Astrocyte (in vitro differentiated cells and primary cell): ENCODE measurements at places on chromosomes 1 and 21.

- DNase-seq, result no peak
These were observed 11.4 kb downstream of the SMAP2 start for GRCh38 chr1:40384887-40385286.

DNA sequence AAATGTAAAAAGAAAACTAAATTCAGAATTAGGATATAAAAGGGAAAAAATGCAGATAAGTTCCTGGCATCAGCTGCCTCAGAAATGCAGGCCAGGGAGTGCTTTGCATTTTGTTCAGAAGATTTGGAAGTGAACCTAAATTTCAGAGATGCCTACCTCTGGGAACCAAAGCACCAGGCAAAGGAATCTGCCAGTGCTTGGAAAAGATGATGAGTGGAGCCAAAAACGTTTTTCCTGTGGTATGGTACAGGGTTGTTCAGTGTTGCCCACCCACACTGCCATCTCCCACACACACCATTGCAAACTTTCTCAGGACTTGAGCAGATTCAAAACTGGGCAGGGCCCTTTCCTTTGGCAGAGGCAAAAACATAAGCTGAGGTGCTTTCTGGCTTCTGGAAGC is 349.5 kb downstream of the TGFB2 start:
- DNase-seq, result no peak

DNA sequence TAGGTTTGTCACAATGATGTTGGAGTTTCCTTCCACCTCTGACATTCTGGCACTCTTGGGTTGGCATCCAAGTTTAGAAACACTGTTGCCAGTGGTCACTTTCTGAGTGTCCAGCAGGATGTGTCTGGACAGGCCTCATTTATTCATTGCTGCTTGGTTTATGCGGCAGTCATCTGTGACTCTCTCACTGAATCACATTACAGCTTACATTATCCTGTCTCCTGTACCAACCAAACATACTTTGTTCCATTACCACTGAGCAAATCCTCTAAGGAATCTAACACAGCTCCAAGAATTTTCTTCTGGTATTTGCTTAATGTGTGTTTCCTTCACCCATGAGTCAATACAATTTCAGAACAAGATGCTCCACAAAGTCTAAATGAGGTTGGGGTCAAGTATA is 19.9 kb downstream of the SGIP1 start:
- DNase-seq, result peak; percentile 68

DNA sequence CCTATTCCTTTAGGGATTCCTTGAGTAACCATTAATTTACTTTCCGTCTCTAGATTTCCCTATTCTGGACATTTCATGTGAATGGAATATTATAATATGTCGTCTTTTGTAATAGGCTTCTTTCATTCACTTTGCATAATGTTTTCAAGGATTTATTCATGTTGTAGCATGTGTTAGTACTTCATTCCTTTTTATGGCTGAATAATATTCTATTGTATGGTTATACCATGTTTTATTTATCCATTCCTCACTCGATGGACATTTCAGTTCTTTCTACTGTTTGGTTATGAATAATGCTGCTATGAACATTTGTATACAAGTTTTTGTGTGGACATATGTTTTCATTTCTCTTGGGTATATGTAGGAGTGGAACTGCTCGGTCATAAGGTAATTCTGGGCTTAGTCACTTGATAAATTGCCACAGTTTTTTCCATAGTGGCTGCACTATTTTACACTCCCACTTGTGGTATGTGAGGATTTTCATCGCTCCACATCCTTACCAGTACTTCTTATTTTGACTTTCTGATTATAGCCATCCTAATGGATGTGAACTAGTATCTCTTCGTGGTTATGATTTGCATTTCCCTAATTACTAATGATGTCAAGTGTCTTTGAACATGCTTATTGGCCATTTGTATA is 17.7 kb downstream of the PPP2R5A start:
- DNase-seq, result peak; percentile 84

- no peak for DNase-seq
These were observed 34.1 kb downstream of the RAP1A start for GRCh38 chr1:111653709-111654108.

- no peak for DNase-seq
These were observed 7.2 kb upstream of the VSIG8 start for GRCh38 chr1:159869607-159870006.

DNA sequence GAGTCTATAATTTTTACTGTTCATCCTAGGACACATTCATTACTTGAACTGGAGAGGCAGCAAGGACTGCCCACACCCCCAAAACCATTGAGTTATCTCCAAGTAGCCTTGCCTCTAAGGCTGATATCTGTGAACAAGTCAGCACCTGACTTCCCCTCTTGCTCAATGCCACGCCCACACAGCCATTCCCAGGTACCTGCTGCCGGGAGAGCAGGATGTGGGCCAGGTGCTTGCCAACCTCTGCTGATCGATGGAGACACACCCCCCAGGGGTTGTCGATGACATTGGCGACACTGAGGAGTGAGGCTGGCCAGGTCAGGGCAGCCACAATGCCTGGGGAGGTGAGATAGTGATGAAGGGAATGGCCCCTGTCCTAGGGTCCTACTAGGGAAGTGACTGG is 60.1 kb downstream of the TMCO4 start:
- DNase-seq, result no peak

GRCh38 chr1:89070509-89070908 is 5.5 kb upstream of the GBP1 start:
- no peak for DNase-seq

DNA sequence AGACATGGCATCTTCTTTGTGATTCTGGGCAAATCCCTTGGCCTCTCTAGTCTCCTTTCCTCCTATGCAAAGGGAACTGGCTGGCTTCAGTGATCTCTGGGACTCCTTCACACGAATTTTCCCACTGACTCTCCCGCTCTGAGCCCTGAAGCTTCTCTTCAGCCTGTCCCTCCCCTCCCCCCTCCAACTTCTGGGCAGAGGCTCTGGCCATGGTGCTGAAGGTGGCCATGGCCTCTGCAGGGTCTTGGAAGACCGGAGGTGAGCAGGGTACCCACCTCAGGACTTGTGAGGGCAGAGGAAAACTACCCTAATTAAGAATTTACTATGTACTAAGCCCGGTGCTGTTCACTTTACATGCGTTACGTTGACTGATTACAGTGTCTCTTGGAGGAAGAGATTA is 29.4 kb upstream of the POU3F1 start:
- DNase-seq, result no peak

- DNase-seq, result no peak
These were observed 21.1 kb downstream of the PIK3C2B start for GRCh38 chr1:204473400-204473965.

GRCh38 chr1:221781102-221781755 is 39.3 kb upstream of the DUSP10 start:
- DNase-seq, result no peak

GRCh38 chr1:247175458-247175857 is 3.6 kb upstream of the ZNF124 start:
- no peak for DNase-seq

GRCh38 chr1:243487649-243488227 is 231.9 kb downstream of the SDCCAG8 start:
- no peak for DNase-seq

DNA sequence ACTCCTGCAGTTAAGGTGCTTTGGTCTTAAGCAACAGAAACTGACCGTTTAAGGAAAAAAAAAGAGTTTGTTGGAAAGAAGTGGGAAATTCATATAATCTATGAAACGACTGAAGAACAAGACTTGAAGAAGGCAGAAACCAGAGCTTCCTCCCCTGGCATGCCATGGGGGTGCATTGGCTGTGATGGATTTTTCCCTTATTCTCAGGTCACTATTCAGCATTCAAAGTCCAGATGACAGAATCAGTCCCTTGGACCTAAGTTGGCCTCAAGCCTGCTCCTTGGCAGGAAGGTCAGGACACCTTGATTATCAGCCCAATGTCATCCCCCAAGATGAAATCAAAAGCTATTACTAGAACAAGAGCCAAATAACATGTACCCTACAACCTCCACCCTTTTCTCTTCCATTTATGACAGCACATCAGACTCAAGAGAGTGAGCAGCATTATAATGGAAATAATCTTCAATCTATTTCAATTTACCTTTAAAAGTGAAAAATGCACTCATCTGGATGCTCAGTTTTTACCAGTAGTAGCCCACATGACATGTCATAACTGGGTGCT is 15.8 kb upstream of the TMEM9 start:
- DNase-seq, result no peak

- peak; percentile 53 for DNase-seq
These were observed 43.7 kb downstream of the CHAF1B start for GRCh38 chr21:36428761-36429432.

DNA sequence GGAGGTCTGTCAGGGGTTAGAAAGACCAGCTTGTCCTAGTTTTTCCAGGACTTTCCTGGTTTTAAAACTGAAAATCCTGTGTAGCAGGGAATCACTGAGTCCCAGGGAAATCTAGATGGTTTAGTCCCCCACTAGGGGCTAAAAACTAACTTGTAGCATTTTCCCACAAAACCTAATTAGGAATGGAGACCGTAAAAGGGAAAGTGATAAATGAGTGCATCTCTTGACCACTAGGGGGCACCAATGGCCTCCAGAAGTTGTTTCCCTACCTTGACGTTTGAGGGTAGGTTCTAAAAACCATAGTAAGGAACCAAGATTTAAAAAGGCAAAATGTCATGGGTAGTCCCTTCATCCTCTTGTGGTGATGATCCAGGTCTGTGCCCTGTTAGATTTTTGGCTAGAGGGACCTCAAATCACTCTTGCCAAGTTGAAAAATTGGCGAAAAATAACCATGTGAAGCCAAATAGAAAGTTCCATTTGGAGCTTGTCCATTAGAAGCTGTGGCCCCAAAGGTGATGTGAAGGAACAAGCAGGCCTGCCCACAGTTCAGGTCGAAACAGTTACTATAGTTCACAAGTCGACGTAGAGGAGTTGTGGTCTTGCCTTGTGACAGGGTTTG is 24.5 kb downstream of the CLIC6 start:
- DNase-seq, result peak; percentile 63

DNA sequence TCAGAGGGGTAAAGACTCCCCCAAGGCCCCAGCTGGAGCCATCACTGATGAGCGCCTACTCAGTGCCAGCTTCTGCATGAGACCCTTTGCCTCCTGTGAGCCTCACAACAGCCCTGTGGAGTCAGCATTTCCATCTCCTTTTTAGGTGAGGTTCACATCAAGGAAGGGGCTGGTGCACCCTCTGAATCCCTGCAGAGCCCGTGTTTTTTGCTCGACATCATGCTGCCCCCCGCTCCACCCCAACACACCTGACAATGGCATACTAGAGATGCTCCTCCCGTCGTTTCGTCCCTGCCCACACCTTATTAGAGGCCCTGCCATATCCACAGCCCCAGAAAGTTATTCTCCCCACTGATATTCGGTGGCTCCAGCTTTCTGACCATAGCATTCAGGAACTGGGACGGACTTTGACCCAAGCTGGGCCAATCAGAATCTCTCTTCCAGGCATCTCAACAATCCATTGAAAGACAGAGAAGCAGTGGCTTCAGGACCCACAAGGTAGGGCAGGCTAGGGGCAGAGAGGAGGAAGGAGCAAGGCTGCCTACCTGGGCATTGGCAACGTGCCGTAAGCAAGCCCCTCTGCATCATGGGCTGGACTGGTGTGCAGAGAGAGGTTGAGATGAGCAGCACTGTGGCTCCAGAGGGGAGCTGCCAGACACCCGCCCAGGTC is 32.7 kb downstream of the EPHA10 start:
- DNase-seq, result no peak

DNA sequence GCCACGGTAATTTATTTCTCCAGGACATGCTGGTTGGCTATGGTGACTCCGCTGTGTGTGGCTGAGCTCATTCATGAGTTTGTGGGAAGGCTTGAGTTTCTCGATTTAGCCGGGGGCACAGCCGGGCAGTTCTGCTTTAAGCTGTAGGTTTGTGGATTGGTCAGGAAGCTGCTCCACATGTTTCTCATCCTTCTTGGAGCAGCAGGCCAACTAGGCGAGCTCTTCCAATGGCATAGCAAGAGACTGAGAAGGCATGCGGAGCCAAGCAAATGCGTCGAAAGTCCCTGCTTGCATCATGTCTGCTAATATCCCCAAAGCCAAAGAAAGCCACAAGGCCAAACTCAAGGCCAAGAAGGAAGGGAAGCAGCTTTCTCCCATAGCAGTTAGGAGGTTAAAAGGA is 71.6 kb upstream of the GREM2 start:
- no peak for DNase-seq

- DNase-seq, result peak; percentile 14
These were observed 9.0 kb downstream of the HCRTR1 start for GRCh38 chr1:31626223-31627207.

GRCh38 chr1:18283601-18284385 is 176.2 kb downstream of the IGSF21 start:
- DNase-seq, result no peak

DNA sequence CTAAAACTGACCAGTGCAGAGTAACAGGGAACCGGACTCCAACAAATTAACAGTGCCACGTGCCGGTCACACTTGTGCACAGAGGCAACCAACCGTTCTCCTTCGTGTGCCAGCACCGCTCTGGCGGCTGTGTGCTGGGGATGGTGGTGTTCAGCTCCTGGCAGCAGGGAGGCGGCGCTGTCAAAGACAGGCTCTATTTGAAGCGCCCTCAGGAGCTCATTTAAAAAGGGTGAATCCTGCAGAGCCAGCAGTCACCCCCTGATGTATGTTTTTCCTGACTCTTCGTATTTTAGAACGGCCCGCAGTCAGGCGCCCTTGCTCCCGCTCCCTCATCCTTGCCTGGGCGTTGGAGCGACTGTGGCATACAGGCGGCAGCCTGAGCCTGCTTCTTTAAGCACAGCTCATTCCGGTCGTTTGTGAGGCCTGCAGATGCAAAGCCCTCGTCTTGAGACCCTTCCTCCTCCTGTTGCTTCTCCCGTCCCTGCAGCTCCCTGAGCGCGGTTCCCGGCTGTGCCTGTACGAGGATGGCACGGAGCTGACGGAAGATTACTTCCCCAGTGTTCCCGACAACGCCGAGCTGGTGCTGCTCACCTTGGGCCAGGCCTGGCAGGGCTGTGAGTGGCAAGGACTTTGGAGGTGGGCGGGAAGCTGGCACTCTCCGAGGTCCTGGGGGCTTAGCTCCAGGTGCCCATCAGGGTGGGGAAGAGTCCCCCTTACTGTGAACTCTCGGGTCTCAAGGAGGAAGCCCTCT is 1.1 kb downstream of the DFFB start:
- DNase-seq, result peak; percentile 14

DNA sequence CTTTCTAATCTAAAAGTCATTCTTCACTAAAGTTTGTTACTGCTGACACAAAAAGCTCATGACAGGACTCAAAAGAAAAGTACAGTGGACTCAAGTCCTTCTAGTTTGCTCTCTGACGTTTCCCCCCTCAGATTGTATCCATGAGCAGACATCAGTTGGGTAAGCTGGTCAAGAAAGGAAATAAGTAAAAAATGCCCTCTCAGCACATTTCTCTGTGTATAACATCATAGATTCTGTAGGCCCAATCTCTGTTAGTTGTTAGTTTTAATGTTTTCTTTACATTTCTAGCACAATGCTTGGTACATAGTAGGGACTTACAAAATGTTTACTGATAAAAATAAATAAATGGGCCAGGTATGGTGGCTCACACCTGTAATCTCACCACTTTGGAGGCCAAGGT is 96.8 kb downstream of the NR5A2 start:
- no peak for DNase-seq

GRCh38 chr1:201888282-201889089 is at the start of gene SHISA4:
SHISA4 (plus strand) TSS chr1:201888898; CDS start chr1:201888995, 97 bp downstream.
- peak; percentile 37 for DNase-seq
